Fibroblast of skin of abdomen (primary cell): ENCODE measurements at places on chromosomes 13 and 19.

DNA sequence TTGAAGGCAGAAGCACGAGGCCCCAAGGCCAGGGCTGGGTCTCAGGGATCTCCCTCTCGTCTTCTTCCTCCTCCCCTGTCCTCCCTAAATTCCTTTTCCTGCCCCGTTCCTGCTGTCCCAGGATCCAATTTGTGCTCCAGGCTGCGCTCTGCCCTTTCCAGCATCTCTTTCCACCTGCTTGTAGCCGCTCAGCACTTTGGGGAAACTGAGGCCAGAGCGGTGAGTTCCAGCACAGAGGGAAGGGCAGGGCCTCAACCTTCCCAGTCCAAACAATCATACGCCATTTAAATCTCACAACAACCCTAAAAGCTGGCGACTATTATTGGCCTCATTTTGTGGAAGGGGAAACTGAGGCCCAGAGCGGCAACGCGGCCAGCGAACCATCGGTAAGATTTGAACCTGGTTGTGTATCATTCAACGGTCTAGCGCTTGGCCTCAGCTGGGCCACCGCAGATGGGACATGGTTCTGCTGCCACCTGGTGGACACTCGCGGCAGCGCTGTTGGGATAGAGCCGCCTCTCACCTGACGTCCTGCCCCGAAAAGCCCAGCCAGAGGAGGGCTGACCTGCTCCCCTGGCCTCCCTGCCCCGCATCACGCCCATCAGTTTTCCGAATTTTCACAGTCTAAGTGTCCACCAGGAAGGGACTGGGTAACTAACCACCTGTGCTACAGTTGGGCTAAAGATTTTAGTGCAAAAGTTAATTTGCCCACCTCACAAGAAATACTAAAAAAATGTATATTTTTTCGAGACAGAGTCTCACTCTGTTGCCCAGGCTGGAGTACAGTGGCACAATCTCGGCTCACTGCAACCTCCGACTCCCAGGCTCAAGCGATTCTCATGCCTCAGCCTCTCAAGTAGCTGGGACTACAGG lies 4.2 kb upstream of the RPL18A start:
- DNase-seq = peak; percentile 53

DNA sequence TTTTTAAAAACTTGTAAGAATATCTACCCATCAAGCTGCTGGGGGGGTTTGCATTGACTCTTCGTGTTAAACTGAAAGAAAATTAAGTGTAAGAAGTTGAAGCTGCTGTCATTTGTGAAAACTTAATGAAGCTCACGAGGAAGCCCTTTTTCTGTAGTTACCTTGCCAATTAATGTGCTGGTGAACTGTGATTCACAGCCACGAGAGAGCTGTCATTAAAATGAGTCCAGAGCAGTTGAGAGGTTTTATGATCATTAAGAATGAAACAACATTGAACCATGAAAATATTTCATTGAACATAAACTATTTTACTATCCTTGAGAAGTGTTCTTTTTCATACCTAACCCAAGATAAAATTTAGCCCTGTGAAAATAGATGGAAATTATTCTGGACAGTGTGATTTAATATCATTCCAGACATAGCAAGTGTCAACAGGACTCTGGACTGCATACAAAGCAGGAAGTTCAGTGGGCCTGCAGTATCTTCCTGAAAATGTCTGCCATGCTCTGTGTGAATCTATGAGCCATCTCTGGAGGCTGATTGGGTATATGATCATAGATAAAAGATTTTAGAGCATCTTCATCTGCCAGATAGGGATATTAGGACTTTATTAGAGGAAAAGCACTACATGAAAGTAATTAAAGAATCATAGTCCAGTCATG lies 53.8 kb downstream of the DPY19L3 start:
- no peak for DNase-seq

- DNase-seq = no peak
Measured at GRCh38 chr19:11421371-11422098, 2.4 kb upstream of the RGL3 start.

- peak; percentile 63 for DNase-seq
Measured at GRCh38 chr13:97344265-97345175, 89.4 kb upstream of the RAP2A start.

DNA sequence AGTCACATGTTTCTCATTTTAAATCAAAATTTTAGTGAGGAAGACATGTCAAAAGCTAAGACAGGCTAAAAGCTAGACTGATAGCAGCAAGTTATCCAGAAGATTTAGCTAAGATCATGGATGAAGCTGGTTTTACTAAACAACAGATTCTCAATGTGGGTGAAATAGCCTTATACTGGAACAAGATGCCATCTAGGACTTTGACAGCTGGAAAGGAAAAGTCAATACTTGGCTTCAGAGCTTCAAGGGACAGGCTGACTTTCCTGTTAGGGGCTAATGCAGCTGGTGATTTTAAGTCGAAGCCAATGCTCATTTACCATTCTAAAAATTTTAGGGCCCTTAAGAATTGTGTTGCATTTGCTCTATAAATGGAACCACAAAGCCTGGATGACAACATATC lies 455.3 kb upstream of the SLC10A2 start:
- no peak for DNase-seq

- DNase-seq = no peak
Measured at GRCh38 chr19:47494211-47494547, 10.2 kb upstream of the KPTN start.

DNA sequence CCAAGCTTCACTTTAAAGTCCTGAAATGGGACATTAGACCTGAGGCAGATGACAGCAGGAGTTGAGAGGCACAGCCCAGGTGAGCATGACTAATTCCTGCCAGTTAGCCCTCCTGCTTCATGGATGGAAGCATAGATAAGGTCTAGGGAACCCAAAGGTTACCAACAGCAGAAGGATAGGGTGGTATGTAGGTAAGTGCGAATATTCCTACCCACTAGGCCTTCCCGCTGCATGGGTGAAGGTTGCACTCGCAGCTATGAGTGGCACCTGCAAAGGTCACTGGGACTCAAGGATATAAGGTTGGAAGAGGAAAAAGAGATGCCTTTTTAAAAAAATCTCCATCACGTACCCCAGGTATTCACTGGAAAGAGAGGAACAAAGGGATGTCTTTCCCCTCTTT lies 12.2 kb upstream of the MLLT1 start:
- DNase-seq = no peak

GRCh38 chr19:11445141-11445540 lies 9.7 kb downstream of the PRKCSH start:
- DNase-seq = no peak

DNA sequence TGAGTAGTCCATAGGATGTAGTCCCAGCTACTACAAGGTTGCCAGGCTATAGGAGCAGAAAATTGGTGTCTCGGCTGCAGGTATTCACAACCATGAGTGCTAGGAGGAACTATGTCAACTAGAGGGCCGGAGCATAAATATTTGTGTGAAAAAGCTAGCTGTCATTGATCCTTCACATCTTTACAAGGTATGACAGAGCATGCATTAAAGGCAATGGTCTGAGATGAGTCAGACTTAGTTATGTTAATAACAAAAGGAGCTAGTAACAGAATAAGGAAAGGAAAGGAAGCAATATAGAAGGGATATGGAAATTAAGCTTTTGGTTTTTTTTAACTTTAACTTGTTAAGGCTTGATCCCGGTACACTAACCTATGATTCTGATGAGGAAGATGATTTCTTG lies 40.9 kb upstream of the PSG9 start:
- DNase-seq = no peak

DNA sequence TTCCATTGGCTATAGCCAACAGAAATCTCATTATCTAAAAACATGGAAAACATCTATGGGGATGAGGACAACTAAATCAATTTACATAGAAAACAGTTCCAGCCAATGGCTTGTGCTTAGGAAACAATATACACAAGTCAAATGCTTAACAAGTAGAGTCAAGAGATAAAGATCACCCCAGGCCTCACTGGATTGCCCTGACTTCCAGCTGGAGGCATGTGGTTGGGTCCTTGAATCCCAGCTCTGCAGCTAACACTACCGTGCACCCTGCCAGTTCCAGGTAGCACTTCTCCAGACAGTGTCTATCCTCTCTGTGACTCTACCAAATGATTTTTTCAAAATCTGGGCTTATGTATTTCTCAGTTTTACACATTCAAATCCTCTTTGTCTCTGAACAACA lies 80.2 kb downstream of the DOCK9 start:
- DNase-seq = no peak

DNA sequence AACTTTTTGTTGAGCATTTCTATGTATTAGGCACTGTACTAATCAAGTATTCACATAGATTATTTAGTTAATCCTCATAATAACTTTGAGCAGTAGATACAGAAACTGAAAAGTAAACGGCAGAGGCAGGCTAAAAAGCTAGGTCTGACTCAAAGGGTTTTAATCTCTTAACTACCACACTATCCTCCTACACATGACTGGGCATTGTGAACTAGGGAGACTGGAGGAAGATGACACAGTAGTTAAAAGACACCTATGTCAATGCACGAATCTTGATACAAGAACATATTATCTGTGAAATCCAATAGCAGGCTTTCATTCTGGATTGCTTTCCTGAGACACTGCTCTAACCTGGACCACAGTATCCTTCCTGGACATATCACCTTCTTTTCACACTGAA lies 36.3 kb downstream of the MICU2 start:
- no peak for DNase-seq

DNA sequence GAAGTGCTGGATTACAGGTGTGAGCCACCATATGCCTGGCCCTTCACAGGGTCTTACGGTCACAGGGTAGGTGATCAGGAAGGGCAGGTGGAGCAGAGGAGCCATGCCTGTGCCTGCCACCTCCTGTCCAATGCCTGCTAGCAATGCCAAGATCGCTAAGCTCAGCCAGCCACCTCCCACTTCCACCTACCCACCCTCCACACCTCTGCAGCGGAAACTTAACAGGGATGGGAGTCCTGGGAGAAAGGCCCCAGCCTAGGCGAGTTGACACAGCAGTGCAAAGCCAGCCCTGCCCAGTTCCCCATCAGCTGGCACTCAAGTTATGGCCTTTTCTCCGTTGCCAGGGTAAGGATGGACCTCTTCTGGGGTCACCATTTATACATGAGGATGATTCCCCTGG lies 15.9 kb upstream of the FCHO1 start:
- no peak for DNase-seq

DNA sequence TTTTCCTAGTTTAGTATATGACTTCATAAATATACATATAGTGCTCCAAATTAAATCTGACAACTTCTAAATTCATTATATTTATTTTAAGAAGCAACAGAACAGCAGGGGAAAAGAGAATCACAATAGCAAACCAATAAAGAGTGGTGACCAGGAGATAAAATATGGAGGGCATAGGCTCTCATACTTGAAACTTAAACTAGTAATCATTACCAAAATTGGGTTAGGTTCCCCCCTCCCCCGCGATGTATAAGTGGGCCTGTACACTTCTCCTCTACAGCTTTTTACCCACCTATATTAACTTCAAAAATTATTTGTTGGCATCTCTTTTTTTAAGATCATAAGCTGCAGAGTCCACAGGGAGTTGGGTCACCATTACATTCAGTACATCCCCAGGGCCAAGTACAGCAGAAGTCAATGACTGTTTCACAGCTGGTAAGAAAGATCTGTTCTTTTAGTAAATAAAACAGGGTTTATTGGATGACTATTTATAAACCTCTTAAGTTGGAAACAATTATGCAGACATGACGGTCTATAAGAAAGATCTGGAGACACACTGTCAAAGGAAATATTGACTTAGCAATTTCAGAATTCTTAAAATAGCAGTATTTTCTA lies 29.4 kb downstream of the KLF12 start:
- DNase-seq = no peak

DNA sequence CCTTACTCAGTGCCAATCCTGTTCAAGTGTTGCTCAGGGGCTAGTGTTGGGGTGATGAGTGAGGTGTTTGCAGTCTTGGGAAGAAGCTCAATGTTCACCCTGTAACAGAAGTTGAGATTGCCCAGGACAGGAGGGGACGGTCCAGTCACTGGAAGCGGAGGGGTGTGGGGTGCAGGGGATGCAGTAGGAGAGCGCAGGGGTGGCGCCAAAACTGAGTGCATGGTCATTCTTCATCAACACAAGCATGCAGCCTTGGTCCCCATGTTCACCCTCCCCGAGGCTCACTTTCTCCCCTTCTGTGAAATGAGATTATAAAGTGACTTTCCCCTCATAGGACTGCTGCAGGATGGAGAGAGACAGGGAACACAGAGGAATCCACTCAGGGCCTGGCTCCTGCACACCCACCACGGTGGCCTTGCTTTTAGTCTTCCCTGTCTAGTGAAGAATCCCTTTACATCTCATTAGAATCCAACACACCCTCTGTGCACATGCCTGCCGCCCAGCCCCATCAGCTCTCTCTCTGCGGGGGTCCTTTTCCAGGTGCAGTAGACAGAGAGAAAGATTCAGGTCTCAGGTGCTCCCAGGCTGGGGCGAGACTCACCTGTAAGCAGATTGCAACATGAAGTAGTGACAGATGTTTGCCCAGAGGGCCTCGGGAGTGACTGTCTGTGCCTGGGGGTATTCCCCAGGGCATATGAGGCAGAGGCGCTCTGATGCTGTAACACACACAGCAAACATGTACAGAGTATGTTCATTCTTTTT lies 93.2 kb downstream of the TSHZ3 start:
- DNase-seq = no peak

DNA sequence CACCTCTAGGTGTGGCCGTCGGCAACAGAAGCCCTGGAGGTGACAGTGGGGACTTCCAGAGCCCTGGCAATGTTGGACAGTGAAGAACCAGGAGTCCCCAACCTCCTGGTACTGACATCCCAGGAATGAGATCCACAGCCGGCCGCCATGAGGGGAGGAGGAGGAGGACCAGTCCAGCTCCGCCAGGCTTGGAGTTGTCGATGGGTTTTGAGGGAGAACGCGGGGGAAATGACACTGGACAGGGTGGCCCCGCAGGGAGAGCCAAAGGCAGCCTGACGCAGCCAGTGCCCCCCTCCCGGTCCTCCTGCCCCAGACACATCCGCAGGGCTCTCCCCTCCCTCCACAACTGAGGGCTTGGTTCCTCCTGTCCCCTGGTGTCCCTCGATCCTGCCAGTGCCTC lies 57.9 kb downstream of the SPACA7 start:
- no peak for DNase-seq

GRCh38 chr13:65943024-65943423 lies 1287.1 kb downstream of the PCDH9 start:
- DNase-seq = peak; percentile 22

- peak; percentile 41 for DNase-seq
Measured at GRCh38 chr19:41263042-41263849, 926 bp upstream of the HNRNPUL1 start.

DNA sequence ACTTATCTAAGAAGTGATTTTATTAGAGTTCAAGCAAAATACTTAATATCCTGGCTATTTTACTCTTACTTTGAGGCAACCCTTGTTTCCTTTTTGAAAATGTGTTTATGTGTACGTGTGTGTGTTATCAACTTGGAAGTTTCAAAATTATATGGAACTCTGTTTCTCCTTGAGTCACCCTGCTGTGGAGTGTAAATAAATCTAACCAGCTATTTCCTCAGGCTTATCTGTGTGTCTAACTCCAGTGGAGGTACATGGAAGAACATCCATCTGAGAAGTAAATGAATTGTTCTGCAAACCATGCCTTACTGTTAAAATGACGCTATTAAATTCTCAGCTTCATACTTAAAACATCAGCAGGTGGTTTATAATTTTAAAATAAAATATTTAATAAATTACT lies 583.4 kb upstream of the SLITRK5 start:
- DNase-seq = no peak
